NCI-H2171 treated with DMSO at 0.1 percent for 48 hours (cell line): ENCODE measurements at places on chromosomes 11 and 22.

- no peak for DNase-seq
Measured at GRCh38 chr11:108224366-108224765, 1.5 kb downstream of the ATM start.

DNA sequence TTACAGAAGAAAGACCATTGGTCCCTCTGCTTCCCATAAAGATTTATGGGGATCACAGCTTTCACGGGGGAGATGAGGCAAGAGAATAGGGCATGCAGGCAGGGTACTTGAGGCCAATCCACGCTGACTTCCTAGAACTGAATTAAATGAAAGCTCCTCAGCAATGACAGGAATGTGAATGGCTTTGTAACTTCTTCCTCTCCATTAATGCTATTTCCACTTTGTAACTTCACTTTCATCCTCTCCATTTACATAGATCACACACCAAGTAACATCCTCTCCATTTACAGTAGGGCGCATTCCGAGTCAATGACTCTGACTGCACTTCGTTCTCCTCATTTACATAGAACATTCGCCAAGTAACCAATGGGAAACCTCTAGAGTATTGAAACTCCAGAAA lies 89.8 kb downstream of the PIWIL4 start:
- DNase-seq, result no peak

DNA sequence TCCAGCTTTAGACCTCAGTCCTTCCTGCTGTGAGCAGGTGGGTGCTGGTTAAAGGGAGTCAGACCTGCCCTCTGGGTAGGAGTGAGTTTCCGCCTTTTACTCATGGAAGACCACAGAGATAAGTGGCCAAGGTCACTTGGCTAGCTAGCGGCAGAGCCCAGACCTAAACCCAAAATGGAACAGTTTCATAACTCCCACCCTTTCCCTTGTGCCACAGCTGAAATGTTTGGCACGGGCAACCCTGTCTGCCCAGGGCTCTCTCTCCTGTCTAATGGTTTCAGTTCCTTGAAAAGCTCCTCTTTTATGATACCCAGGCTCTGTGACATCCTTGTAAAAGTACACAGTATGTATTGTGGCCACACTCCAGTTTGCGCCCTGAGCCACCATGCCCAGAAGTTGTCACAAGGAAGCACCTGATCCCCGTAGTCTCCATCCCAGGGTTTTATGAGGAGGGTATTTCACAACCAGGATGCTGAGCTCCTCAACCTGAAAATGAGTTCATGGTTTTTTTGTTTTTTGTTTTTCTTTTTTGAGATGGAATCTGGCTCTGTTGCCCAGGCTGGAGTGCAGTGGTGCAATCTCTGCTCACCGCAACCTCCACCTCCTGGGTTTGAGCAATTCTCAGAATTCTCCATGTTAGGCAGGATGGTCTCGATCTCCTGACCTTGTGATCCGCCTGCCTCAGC lies 5.1 kb downstream of the MB start:
- DNase-seq, result no peak

DNA sequence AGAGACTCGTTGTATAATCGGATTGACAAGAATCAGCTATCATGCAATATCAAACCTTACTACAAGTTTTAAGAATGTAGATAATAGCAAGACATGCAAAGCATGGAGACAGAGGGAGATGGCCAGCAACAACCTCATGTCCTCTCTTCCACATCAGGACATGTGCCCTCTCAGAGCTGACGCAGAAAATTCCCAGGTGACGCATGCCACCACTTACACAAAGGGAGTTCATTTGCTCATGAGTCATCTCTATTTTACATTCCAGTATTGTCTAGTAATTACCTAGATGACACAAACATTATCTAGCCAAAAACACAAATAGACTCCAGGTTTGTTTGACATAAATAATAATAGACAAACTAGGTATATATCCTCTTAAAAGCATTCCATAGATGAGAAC lies 38.1 kb upstream of the OPCML start:
- no peak for DNase-seq

GRCh38 chr11:107561688-107562087 lies 3.8 kb downstream of the ALKBH8 start:
- no peak for DNase-seq

DNA sequence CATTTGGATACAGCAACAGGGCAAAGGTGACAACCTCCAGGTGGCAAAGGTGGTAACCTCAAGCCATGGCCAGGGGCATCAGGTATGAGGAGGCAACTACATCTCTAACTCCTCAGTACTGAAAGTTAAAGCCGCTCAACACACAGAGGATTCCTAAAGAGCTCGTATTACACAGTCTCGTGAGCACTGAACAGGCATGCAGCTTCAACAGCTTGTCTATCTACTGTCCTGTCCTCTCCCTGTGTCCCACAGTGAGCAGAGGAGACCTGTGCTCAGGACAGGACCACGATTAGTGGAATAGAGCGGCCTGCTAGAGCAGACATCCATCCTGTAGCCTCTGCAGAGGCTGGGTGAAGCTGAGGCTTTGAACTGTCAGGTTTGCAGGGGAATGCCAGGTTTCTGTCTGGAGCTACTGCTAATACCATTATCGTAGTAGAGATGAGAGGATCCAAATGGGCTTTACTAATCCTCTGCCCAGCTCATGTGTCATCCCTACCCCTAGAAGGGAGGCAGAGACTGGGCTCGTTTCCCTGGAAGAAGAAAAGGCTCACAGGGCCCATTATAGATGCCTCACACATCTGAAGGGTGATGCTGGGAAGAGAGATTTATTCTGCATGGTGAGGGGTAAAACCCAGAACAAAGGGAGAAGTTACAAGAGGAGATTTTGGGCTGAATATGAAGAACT lies 415.2 kb downstream of the LARGE1 start:
- DNase-seq, result no peak

DNA sequence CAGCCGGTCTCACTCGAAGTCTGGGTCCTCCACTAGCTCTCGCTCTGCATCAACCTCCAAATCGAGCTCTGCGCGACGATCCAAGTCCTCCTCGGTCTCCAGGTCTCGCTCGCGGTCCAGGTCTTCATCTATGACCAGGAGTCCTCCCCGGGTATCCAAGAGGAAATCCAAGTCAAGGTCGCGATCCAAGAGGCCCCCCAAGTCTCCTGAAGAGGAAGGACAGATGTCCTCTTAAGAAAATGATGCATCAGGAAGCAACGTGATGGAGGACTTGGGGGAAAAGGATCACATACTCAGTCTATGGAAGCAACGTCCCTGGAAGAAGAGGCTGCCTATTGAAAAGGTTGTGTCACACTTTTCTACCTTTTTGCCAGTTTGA lies 1.1 kb downstream of the SRSF8 start:
- peak; percentile 81 for DNase-seq
